ENCODE measurements at places on chromosomes 12 and 14.

GRCh38 chr14:35534208-35534872 lies 376 bp downstream of the INSM2 start:
- peak; percentile 4 for DNase-seq

DNA sequence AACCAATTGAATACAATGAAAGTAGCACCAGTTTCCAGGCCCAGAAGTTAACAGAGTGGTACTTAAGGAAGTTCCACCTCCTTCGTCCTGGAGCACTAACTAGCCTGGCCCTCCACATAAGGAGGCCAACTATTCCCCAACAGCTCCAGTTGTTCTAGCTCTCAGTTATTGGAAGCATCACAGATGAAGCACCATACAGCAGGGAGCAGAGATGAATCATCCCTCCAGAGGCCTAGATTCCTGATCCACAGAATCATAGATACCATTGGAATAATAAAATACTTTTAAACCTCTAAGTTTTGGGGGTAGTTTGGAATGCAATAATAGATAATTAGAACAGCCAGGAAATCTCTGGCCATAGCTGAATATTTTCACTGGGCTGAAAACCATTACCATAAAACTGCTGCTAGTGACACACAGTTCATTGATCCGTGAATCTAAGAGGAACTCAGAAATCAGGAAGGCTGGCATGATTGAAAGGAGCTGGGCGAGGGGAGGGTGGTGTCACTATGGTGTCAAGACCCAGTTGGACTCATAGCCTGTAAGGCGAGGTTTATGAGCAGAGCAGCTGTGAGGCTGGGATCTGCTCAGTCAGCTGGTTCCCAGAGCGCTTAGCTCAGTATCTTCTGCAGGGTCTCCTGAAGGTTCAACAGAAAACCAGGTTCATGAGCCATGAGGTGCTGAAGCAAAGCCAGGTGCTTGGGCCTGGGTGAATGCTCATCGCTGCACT lies 371.4 kb upstream of the TMTC1 start:
- no peak for DNase-seq

- no peak for DNase-seq
These were observed 19.6 kb downstream of the VWF start for GRCh38 chr12:6104842-6105241.

DNA sequence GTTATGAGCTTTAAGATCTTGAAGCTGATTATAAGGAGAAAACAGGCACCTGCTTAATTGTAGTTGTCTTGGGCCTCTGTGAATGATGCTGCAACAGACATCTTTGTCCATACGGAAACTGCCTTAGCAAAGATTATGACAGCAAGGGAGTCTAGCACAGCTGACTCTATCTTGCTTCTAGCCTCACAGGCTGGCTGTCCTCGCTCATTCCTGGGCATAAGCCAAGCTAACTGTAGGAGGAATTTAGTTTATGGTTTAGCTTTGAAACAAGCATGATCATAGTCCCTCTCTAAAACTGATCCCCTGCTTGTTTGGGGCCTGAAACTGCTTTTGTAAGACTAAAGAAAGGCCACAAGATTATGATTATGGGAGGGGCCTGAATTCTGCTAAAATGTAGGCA lies 74.3 kb upstream of the C14orf132 start:
- DNase-seq: no peak

DNA sequence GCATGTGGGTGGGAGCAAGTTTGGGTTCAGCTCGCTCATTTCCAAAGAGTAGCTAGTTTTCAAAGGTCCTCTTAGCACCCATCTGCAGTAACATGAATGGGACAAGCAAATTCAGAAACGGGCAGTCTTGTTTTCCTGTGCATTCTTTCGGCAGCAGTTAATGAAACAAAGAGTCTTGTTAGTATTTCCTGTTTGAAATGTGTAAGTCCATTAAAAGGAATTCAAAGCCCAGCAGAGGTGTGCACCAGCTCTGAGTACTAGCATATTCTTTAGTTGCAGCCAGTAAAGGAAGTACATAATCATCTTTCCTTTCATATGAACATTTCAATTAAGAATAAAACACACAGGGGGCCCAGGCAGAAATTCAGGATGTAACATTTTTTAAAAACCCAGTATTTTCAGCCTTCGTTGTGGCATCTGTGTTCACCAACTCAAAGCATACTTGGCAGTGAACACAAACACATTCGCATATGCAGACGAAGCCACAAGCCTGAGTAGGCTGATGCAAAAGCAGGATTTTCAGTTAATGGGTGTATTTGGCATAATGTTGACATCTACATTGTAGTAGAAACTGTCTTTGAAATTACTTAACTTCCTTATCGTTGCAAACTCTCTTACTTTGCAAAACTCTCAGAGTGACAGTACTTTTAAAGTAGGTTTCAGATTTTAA lies 570.0 kb upstream of the FLRT2 start:
- DNase-seq: no peak
